ENCODE measurements at places on chromosomes 12 and 14.

GRCh38 chr14:105325716-105326567 lies 11.4 kb downstream of the PACS2 start:
- DNase-seq = no peak

DNA sequence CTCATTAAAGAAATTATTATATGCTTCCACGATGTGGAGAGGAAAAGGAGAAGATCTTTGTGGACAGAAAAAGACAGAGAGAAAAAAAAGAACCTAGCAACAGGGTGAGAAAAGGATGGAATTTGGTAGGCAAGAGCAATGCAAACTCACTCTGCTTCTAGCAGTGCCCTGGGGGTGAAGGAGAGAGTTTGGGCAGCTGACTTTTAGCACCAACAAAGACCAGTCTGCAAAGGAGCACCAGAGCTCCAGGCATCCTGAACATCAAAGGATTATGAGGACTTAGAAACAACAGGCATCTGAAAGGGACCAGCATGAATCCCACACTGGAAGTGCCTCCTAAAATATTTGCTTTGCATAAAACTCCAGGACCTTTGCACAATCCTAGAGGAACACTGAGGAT lies 32.8 kb upstream of the RERG start:
- DNase-seq = no peak

- DNase-seq = no peak
These were observed 14.0 kb downstream of the WNT5B start for GRCh38 chr12:1643043-1643442.

DNA sequence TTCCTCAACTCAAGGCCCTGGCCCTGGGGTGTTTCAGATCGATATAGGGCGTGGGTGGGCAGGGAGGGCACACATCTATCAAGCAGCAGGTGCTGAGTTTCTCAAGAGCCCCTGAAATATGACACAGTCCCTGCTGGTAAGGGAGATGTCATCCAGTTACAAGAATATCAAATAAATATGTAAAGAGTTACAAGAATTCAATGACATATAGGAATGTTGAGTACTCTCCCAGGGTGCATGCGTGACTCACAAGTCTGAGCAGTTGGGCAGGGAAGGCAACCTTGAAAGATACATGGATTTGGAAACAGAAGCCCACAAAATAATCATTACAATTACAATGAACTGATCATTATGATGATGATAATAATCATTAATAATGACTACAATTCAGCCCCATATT lies 35.2 kb downstream of the MVK start:
- DNase-seq = no peak

DNA sequence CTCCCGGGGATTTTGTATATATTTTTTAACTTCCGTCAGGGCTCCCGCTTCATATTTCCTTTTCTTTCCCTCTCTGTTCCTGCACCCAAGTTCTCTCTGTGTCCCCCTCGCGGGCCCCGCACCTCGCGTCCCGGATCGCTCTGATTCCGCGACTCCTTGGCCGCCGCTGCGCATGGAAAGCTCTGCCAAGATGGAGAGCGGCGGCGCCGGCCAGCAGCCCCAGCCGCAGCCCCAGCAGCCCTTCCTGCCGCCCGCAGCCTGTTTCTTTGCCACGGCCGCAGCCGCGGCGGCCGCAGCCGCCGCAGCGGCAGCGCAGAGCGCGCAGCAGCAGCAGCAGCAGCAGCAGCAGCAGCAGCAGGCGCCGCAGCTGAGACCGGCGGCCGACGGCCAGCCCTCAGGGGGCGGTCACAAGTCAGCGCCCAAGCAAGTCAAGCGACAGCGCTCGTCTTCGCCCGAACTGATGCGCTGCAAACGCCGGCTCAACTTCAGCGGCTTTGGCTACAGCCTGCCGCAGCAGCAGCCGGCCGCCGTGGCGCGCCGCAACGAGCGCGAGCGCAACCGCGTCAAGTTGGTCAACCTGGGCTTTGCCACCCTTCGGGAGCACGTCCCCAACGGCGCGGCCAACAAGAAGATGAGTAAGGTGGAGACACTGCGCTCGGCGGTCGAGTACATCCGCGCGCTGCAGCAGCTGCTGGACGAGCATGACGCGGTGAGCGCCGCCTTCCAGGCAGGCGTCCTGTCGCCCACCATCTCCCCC lies 777 bp downstream of the ASCL1 start:
- DNase-seq = no peak

DNA sequence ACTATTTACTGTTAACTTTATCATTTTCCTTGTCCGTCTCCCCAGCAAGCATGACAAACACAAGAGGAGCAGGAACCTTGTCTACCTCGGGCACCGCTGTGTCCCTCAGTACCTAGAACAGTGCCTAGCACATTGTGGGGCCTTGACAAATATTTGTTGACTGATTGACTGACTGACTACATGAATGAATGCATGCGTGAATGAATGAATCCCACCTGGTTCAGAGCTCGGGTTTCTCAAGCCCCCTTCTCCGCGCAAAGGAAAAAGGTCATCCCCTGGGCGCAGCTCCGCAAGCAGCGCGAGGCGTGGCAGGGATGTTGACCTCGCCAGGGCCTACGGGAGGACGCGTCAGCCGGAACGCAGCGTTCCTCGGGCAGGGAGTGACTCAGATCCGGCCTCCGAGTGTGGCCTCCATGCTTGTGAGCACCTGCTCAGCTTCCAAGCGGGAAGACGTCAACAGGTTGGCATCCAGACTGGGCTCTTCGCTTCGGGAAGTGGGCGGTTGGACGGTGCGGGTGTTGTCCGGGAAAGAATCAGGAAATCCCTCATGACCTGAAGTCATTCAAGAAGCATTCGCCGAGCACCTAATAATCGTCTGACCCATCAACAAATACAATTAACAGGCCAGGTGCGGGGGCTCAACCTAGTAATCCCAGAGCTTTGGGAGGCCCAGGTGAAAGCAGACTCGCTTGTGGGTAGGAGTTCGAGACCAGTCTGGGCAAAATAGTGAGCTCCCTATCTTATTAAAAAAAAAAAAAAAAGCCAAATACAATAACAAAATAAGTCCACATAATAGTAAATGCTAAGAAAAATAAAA lies 13.9 kb upstream of the UBC start:
- DNase-seq = no peak

DNA sequence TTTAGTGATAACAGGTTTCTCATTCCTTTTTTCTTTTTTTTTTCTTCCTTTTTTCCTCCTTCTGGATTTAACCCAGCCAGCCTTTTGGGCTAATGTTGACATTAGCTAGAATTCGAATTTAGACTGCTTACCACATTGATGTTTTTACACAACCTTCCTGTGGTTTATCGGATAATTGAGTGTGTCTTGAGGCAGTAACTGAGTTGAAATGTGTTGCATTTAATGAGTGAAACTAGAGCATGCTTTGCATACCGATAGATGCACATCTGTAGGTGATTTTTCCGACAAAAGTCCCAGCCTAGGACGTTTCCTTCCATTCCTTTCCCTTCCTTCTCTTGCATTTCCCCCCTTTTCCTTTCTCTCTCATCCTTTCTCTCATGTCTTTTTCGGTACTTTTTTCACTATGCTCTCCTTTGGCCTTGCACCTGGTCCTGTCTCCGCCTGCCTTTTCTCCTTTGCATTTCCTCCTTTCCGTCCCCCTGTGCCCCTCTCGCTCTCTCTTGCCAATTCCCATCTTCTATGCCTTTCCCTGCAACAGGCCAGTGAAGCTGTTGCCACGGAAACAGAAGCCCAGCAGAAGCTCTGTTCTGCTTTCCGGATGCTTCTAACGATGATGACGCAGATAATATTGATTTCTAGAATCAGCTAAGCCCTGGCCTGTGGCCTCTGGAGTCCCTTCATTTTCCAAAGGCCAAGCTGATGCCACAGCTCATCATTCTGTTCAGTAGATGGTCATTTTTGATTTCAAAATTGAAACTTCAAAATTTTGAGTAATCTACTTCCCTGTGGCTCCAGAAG lies 76.1 kb downstream of the SLC25A47 start:
- peak; percentile 21 for DNase-seq

DNA sequence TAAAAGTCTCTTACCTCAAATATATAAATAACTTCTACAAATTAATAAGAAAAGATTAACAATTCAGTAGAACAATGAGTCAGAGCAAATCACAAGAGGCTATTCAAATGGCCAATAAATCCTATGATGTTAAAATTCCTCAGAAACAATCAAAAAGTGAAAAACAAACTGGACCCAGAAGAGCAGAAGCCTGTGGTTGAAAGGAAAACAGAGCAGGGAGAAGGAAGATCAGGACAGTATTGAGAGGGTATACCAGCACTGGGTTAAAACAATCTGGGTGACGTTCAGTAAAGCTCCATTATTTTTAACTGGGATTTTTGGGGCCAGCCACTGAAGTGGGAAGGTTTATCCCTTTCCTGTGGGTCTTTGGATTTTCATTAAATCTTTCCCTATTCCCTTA lies 39.7 kb upstream of the PCED1B start:
- DNase-seq = no peak

- DNase-seq = no peak
These were observed 63.3 kb downstream of the SUSD6 start for GRCh38 chr14:69674546-69675244.

- no peak for DNase-seq
These were observed 183.9 kb downstream of the MYRFL start for GRCh38 chr12:70008944-70009343.

- no peak for DNase-seq
These were observed 1.3 kb downstream of the KSR2 start for GRCh38 chr12:117967512-117967911.

- DNase-seq = no peak
These were observed 11.4 kb downstream of the MANSC1 start for GRCh38 chr12:12338527-12339168.

DNA sequence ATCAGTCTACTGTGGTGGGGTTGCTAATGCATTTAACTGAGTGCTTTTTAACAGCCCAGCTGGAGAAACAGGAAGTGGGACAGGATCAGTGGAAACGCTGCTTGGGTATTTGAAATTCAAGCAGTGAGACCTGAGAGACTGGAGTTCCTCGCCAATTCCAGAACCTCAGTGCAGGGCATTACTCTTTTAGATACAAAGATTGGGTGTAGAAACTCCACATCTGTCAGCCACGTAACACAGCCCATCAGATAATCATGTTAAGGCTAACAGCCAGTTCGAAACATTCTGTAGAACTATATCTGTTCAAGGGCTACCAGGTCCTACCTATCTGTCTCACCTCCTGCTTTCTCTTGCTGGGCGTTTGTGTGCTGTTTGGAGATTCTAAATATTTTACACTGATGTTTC lies 45.5 kb downstream of the RAD52 start:
- peak; percentile 31 for DNase-seq

- no peak for DNase-seq
These were observed 1261.2 kb downstream of the TMEM121 start for GRCh38 chr14:106787626-106788025.

DNA sequence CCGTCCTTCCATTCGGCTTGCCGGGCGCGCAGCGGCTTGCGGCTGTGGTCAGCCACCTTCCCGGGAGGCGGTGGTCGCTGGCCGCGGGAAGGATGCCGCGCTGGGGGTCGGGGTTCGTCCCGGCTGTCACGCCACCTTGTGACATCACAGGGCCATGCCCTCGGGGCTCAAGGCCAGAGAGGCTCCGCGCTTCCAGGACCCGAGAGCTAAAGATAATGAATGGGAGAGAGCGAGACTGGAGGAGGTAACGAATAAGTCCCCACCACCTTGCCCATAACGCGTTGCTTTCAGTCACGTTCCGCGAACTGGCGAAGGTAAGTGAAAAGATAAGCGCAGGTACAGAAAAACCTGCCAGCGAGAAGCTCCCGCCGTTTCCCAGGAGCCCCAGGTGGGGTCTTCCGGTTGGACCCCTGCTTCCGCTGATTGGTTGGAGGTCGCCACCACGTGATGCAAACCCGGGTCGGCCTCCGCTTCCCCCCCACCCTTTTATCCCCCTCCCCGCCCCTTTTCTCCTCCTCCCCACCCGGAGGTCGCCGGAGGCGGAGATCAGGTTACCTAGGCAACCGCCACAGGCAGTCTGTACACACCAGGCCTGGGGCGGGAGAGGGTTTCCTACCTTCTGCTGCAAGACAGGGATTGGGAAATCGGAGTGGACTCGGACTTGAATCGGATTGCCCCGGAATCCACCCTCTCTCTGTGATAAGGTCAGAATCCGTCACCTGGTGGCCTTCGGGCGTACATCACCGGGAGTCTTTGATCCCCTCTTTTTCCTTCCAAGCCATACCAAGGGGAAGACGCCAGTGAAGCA lies at the start of gene LRRC9:
Gene LRRC9, plus strand, starts transcription at position 575 of the 808 bp plus-strand sequence.
- DNase-seq = no peak

GRCh38 chr14:60652674-60653651 lies 3.7 kb upstream of the SIX1 start:
- no peak for DNase-seq

DNA sequence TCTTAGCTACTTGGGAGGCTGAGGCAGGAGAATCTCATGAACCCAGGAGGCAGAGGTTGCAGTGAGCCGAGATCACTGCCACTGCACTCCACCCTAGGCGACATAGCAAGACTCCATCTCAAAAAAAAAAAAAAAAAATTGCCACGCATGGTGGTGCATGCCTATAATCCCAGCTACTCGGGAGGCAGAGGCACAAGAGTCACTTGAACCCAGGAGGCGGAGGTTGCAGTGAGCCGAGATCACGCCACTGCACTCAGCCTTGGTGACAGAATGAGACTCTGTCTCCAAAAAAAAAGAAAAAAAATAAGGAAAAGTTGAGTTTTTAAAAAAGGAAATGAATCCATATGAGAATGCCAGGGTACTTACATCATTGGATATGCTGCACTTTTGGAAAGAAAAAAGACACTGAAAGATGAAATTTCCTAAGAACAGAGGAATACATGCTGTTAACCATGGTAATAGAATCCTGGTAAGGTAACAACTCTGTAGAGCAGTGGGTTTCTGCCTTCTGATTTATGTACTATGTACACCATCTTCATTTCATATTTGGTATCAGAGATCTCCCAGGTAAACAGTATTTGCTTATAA lies 222.7 kb downstream of the ERC1 start:
- DNase-seq = no peak

DNA sequence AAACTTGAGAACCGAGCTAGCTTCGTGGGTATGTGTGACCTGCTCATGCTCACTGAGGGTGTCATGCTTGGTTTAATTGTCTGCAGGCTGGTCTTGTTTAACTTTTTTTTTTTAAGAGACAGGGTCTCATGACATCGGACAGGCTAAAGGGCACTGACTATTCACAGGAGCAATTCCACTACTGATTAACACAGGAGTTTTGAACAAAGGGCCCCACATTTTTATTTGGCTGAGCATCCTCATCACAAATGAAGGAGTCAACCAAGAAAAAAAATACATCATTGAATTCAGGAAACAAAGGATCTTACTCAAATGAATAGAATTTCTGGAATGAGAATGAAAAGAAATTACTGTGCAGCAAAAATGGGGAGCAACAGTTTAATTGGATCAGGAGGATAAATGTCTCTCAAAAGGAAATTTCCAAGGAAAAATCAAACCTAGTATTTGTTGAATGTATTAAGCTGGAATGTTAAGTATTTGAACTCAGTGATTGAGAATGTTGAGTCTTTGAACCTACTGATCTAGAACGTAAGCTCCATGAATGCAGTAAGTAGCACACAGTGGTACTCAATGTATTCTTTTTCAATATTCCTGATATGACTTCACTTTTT lies 20.8 kb upstream of the PYROXD1 start:
- DNase-seq = no peak

- no peak for DNase-seq
These were observed 75.4 kb downstream of the DUSP6 start for GRCh38 chr12:89276860-89277259.

- DNase-seq = no peak
These were observed 338.3 kb downstream of the EMP1 start for GRCh38 chr12:13534645-13535398.
